Panc1 (cell line): ENCODE measurements at places on chromosomes 3 and 15. TPM values are rescaled to one million over a fixed set of nuclear protein-coding genes. Genes with fewer than 3 reads are reported as not detected.

GOLGA8H gene
- total RNA-seq, result 1.5 TPM

AADACL2 gene
- not detected for total RNA-seq

MYRIP gene
- 0.59 TPM for total RNA-seq

DNA sequence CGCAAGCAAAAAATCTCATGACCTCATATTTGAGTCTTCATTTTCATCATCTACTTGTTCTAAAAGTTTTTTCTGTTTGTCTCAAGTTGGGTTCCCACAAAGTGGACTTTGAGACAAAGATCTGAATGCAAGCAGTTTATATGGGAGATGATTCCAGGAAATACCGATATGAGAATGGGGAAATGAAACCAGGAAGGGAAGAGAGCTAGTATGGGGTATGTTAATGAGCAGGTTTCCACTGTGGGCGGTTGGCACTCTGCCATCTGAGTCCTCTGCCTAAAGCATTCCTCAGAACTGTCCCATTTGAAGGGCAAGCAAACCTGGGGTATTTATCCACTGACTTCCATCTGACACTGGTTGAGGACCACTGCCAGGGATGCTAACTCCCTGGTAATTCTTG is 8.8 kb downstream of the ADPRH start:
- H3K27me3 ChIP-seq, result peaks cover 10% of the 10 kb centered on the region
- H3K4me3 ChIP-seq, result no peak overlapping the region
- H3K4me1 ChIP-seq, result no peaks in the 10 kb centered on the region
- no peak for DNase-seq

GRCh38 chr3:40185029-40185695 is 124.3 kb upstream of the EIF1B start:
- H3K4me3 ChIP-seq, result no peak overlapping the region
- H3K27ac ChIP-seq, result no peak overlapping the region
- no peaks in the 10 kb centered on the region for H3K4me1 ChIP-seq
- DNase-seq, result no peak
- no peaks in the 10 kb centered on the region for H3K27me3 ChIP-seq

DNA sequence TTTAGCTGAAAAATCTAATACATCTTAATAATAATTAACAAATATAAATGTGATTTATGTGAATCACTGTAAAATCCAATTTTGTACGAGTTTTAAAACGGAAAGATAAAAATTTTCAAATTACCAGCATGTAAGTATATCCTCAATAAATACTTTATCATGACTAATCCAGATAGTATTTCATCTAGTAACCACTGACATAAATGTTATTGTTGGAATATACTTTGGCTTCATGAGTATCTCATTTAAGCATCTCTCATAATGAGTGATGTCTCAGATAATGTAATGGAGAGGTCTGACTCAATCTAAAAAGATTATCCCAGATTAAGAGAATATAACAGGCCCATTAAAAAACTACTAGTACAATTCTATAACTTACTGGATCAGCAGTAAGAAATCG is 216.3 kb downstream of the STAG1 start:
- H3K27me3 ChIP-seq, result no peaks in the 10 kb centered on the region
- no peaks in the 10 kb centered on the region; the same call in 1 of the 2 replicates for H3K4me1 ChIP-seq
- no peaks in the 10 kb centered on the region for H3K36me3 ChIP-seq
- no peak overlapping the region for H3K4me3 ChIP-seq
- DNase-seq, result no peak
- H3K27ac ChIP-seq, result no peak overlapping the region
